ENCODE measurements at places on chromosomes 13 and 19.
A peak's percentile ranks its signal among the peaks of the same experiment; 100 is the strongest.

DNA sequence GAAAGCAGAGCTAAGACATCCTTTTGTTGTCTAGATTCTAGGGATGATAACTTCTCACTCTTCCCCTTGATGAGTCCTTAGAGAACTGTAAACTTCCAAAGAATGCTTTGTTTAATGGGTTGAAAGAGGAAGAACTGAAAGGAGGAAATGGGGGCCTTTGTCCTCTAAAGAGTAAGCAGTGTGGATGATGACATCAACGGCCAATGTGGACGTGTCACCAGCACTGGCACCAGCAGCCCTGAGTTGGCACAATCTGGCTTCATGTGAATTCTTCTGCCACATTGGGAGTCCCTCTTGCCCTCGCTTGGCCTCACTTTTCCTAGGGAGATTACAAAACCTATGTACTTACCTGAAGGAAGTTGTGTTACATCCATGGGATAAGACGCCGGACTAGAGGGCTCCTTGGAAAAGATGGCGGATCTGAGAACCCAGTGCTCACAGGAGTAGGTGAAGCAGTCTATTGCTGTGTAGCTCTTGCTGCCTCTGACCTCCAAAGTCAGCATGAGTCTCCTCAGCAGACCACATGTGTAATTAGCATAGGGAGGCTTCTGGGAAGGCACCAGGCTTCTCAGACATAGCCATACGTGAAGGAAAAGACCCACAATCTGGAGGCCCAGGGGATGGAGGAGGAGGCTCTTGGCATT lies 62.8 kb downstream of the RGCC start:
- DNase-seq: no peak

- DNase-seq: no peak
These were observed 607.6 kb downstream of the PCDH17 start for GRCh38 chr13:58238972-58239773.

GRCh38 chr19:44866664-44867063 lies 20.6 kb downstream of the NECTIN2 start:
- DNase-seq: no peak

GRCh38 chr19:45020071-45020470 lies 18.8 kb upstream of the CLASRP start:
- DNase-seq: no peak

- peak; percentile 4 for DNase-seq
These were observed 155.3 kb upstream of the LSM14A start for GRCh38 chr19:34017024-34017423.

- DNase-seq: no peak
These were observed 75.5 kb downstream of the COL4A1 start for GRCh38 chr13:110231348-110232047.

DNA sequence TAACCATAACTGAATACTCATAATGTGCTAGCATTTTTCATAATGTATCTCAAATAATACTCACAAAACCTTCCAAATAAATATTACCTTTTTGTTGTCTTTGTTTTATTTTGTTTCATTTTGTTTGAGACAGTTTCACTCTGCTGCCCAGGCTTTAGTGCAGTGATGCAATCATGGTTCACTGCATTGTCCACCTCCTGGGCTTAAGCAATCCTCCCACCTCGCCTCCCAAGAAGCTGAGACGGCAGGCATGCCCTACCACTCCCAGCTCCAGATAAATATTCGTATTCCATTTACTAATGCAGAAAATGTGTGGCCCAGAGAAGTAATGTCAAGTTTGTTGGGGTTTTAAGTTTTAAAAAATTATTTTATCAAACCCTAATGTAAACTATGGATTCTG lies 739.1 kb downstream of the GPC5 start:
- DNase-seq: no peak

DNA sequence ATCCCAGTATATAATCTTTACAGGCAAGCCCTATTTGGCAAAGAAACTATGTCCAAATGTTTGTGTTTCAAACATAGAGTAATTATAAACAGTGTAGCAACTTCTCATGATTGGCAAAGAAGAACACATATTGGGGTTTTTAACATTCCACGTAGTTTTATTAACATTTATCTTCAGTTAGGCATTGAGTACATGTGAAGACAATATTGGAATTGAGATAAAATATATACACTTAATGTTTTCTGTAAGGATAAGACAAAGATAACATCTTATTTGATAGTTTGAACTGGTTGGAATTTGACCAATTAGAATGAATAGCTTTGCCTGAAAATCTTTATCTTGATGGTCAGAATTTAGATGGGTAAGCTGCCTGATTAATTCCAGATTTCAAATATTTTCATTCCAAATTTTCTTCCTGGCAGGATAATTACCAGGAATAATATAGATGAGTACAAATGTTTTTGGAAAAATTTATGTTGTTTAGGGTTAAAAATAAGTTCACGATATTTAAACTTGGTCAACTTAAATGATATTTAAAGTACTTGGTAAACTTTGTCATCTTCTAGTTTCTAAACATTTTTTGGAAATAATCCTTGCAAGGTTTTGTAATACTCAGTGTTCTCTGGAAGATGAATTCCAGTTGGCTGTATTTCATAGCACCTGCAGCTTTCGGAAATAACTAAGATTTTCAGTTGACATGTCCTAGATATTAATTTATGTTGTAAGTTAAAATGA lies 536.5 kb upstream of the SPRY2 start:
- no peak for DNase-seq

GRCh38 chr13:95627590-95627989 lies 16.9 kb downstream of the DZIP1 start:
- DNase-seq: no peak

DNA sequence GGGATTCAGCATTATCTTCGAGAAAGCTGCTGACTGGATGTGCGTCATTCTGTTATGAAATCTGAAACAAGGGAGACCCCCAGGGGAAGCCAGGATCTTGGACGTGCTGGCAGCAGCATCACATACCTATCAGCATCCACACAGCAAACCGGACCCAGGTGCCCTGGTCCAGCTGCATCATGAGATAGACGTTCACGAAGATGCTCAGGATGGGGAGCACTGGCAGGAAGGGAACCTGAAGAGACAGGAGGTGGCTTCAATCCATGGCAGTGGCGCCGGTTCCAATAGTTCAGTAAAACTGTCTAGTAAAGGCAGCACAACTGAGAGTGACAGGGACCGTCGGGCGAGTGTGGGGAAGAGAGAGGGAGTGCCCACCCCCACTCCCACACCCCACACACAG lies 79.5 kb downstream of the SLC7A1 start:
- no peak for DNase-seq

GRCh38 chr19:3625996-3626472 lies 556 bp downstream of the CACTIN start:
- no peak for DNase-seq

All from NCI-H1105 treated with DMSO at 0.1 percent for 48 hours (cell line).